ENCODE measurements at places on chromosomes 6 and 20.

- DNase-seq, result no peak
These were observed 18.2 kb upstream of the SASH1 start for GRCh38 chr6:148324297-148324985.

DNA sequence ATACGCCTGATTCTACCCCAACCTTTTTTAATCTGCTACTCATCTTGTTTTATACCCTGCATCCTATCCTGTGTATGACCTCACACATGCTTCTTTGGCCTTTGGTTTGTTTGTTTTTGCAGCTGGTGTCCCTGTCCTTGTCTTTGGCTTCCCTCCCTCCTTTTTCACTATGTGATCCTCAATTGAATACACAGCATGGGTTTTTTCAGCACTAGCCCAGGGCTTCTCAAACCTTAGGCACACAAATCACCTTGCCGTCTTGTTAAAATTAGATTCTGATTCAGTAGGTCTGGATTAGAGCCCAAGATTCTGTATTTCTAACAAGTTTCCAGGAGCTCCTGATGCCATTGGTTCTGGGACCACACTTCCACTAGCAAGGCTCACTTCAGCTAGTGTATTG lies 321.5 kb upstream of the MAN1A1 start:
- no peak for DNase-seq

GRCh38 chr6:97819710-97820109 lies 536.7 kb upstream of the MMS22L start:
- no peak for DNase-seq

GRCh38 chr6:131470534-131470933 lies 102.5 kb upstream of the ARG1 start:
- no peak for DNase-seq

Measured in stomach (tissue), 19 donors.